GM23338 (cell line): ENCODE measurements at places on chromosomes 1 and 21. TPM values are rescaled to one million over a fixed set of nuclear protein-coding genes. Genes with fewer than 3 reads are reported as not detected.

STUM gene
- polyA plus RNA-seq: 0.23 and 0.40 TPM in 2 replicates

ASAP3 gene
- 28.0 and 31.3 TPM in 2 replicates for polyA plus RNA-seq

- no peak for DNase-seq
Observed at GRCh38 chr1:8465013-8465412, 147.1 kb downstream of the SLC45A1 start.

- DNase-seq: no peak
Observed at GRCh38 chr1:174654560-174654959, 206.8 kb downstream of the GPR52 start.

DNA sequence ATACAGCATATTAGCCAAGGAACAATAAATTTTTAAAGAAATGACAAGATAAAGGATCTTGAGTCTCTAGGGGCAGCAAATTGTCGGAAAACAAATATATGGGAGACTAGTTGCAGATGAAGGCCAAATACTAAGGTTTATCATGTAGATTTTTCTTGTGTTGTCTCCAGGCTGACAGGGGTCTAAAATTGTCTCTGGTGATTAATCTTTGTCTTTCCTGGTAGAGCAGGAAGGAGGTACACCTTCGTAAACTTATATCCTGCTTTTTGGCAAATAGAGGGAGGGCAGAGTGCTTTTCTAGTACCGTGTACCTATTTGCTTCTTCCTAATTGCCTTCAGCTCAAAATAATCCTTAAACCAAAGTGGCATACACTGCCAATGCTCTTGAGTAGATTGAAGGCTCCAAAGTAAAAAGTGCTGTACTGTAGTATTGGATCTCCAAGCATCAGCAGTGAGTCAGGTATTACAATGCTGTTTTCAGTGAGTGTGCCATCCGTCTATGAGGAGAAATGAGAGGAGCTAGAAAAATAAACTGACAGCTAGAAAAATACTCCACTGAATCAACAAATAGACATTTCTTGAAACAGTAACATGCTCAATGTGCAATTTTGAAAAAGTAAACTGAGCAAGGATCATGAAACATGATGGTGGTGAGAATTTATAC, 1.8 kb upstream of the LEPR start:
- DNase-seq: no peak

DNA sequence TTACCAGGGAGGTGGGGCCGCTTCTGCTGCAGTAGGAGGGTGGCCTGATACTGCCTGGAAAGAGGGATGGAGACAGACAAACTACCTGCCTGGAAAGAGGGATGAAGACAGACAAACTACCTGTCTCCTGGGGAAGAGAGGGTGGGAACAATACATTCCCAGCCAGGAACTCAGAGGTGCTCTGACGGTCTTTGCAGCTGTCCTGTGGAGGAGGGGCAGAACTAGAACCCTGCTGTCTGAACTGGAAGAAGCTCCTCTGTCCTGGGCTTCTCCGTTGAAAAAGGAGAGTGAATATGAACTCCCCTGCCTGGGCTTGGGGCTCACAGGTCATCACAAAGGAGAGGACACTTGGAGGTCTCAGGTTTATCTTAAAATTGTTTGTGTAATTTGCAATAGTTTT, 40.3 kb upstream of the ETV3 start:
- DNase-seq: no peak

DNA sequence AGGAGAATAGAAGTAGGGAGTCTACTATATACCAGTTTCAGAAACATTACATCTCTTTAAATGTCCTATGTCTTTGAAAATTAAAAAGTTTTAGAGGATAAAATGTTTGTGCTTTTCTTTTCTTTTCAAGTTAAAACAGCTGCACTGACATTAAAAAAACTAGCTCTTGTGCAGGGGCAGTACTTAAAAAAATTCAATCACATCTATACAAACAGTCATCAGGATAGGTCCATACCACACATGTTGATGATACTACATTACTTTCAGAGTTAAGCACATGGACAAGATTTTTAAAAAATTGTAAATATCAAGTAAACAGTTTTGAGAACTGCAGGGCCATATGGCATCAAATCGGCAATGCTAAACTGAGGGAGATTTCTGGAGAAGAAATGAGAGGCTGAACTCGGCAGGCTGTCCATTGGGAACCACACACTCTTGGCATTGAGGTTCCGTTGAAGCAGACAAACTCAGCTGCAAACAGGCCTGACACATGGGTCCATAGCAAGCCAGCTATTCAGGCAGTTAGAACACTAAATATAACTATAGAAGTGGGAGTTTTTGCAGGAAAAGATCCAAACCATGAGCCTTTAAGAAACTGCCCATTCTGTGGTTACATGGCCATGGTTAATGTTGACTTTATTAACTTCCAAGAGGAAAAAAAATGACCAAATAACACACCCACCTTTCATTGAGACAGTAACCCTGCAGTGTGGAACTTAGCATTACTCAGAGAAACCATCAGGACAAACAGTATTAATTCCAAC, 84.5 kb upstream of the BCL10 start:
- no peak for DNase-seq

- no peak for DNase-seq
Observed at GRCh38 chr1:98723574-98723973, 62.1 kb downstream of the SNX7 start.
